ENCODE measurements at places on chromosomes 4 and X.

- no peak for DNase-seq
Measured at GRCh38 chrX:103861200-103861599, 29.1 kb upstream of the RAB9B start.

- no peak for DNase-seq
Measured at GRCh38 chr4:138688408-138689085, 327.0 kb upstream of the NOCT start.

GRCh38 chr4:101135371-101136010 lies 211.8 kb downstream of the PPP3CA start:
- DNase-seq: no peak

DNA sequence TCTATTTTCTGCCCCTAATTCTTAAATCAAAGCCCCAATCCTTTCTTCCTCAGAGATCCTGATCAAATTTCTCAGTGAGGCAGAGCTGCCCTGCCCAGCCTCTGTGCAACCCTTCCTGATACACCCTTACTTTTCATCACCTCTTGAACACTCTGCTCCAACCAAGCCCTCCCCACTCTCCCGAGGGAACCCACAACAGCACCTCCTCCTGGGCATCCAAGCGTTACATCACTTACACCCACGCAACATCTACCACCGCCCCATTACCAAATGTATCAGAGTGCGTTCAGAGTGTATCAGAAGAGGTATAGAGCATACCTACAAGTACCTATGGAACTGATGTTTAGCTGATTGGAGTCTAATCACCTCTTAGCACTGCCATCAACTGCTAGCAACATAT lies 186.5 kb downstream of the RAP1GDS1 start:
- no peak for DNase-seq

DNA sequence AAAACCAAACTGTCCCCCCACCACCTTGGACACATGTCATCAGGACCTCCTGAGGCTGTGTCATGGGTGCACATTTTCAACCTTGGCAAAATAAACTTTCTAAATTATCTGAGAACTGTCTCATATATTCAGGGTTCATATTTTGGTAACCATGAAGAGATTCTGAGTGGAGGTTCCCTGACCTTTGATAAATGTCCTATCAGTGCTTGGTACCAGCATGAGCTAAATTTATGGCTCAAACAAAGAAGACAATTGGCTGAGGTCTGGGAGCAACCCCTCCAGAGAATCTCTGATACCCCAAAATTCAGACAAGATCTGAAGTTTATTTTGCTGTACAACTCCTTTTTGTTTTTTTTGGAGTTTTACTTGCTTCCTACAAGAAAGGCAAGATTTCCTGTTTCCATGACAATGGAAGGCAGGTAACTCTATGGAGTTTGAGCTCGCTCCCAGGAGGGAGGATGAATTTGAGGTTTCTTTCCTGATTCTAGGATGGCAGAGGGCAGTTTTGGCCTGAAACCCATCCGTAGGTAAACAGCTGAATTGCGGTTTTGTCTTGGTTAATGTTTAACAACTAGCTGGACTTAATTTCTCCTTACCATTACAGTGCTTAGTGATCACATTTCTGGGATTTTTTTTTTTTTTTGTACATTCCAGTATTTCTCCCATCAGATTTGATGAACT lies 14.5 kb downstream of the UGT2B15 start:
- DNase-seq: no peak

DNA sequence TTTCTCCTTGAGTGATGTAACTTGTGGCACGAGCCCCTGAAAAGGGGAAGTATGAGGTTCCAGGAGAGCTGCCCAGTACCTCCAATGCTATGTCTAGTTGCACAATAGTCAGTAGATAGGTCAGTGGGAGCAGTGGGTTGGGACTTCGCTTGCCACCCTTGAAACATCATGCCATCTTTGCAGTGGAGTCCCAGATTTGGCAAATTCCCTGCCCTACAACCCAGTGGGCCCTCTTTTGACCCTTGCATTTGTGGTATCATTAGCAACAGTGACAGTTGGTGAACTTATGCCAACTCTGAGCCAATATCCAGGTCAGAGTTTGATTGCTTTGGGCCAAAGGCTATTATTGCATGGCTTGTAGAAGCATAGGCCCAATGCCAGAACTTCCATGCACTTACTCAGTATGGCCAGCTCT lies 12.3 kb downstream of the FHL1 start:
- no peak for DNase-seq

GRCh38 chr4:165461159-165461821 lies 82.5 kb downstream of the CPE start:
- DNase-seq: no peak

GRCh38 chr4:175435381-175435783 lies 376.7 kb downstream of the GPM6A start:
- no peak for DNase-seq

DNA sequence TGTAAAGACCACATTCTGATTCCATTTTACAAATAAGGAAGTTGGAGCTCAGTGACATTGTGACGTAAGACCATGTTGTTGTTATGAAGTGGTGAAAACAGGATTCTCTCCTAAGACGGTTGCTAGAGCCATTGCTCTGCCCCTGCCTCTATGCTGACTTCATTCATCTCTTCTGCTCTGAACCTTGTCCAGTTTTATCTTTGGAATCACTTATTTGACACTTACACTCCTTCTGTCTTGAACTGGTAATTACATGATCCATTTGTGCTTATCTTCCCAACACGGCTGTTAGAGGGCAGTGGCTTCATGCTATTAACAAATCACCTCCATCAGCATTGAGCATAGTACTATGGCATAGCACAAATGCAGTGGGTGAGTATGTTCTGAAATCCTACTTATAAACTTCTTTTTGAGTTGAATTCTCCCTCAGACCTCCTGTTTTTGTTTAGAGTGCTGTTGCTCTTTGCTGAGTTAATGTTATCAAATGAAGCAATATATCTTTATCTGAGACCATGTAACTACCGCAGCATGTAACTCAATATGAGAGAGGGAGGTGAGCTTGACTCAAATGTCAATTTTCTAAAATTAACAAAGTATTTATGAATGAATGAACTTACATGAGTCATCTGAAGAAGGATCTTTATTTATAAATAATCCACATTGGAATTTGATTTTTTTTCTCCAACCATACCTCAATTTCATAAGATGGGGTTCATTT lies 177.8 kb downstream of the RASL11B start:
- DNase-seq: no peak
